ENCODE measurements at places on chromosomes 5 and 9.

DNA sequence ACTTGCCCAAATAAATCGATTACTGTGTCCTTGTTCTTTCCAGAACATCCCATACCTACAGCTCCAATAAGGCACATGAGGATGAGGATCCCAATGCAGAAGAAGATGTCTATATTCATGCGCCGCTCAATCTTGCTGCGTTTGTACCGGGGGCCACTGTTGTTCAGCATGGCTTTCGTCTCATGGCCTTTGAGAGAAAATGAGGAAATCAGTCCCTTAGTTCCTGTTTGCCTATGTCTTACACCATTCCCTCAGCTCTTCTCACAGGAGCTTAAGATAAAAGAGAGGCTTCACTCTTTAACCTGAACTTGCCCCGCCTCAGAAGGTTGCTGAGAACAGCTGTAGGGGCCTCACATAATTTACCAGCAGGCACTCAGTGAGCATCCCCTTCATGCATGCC lies 211.6 kb downstream of the ATP10B start:
- no peak for DNase-seq

GRCh38 chr9:84670138-84671041 lies 861 bp downstream of the NTRK2 start:
- DNase-seq: no peak

DNA sequence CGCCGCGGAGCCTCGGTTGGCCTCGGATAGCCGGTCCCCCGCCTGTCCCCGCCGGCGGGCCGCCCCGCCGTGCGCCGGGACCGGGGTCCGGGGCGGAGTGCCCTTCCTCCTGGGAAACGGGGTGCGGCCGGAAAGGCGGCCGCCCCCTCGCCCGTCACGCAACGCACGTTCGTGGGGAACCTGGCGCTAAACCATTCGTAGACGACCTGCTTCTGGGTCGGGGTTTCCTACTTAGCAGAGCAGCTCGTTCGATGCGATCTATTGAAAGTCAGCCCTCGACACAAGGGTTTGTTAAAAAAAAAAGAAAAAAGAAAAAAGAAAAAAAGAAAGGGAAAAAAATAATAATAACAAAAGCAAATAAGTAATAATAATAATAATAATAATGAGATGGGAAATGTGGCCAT lies 112.8 kb downstream of the GCNT1 start:
- no peak for DNase-seq

DNA sequence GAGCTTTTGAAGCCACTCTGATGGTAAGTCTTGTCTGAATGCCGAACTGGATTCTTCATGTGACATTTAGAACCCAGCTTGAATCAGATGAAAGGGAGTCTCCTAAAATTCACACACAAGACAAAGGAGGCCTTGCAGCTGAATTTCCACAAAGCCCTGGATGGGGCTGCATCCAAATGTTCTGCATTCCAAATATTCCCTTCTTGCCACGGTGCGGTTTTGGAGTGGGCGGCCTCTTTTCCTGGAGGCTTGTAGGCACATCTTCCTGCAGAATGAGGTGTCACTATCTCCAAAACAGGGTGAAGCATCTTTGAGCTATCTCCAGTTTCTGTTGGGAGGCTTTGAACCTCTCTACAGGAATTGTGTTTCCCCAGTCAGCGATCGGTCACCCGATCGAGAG lies 342.7 kb downstream of the ARHGEF28 start:
- DNase-seq: no peak

DNA sequence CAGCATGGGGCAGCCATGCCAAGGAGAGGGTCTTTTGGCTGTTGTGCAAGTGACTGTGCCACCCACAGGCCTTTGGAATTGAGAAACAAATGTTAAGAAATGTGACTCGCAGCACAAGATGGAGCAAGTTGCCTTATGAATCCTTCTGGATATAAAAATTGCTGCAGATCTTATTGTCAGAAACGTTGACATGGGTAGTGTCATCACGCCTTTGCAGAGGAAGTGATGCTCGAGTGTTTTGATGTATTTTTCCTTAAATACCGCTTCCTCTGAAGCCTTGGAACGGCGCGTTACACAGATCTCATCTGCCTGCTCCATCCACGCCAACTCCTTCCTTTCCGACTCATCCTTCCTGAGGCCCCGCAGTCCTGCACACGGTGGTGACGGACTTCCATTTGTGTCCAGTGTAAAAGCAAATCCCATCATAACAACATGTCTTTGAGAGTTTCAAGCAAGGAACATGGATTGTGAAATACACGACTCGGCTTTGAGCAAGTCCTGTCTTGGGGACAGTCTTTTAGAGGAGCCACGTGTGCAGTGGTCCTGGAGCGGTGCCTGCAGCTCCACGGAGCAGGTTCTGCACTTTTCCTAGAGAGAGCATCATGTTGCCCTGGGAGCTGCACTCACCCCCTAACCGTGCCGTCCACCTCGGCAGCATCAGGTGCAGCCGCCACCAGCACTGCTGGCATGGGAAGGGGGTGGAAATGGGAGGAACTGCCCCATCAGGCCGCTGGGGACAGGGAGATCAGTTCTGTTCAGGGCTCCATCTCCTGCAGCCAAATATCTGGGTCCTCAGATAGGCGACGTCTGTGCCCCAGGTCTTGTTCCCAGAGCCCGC lies 15.1 kb downstream of the ROPN1L start:
- no peak for DNase-seq

DNA sequence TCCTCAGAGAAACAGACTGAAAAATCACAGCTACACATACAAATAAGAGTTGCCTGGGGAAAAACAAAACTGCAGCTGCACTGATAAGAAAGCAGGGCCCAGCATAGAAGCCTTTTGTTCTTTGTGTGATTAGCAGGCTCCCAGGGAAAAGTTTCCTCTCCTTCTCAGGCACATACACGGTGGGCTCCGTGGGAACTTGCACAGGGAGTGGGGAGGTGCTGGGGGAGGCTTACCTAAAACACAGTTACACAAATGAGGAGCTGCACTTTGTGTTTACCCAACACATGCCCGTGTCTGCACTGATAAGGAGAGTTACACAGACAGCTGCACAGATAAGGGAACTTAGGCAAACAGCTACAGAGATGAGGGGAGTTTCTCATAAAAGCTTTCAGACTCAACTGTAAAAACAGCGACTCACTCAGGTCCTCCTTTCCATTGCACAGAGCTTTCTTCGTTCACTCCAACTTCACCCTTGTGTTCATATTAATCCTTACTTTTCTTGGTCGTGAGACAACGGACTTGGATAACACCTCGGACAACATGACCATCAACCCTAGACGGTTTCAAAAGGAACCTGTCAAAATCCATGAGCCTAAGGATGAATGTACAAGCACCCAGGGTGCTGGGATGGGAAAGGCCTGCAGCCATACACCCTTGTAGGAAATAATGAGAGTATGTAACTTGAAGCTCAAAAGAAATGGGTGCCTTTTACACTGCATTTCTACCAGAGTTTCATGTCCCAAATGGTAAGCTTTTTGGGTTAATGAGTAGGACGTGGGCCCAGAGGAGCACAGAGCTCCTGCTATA lies 50.8 kb downstream of the SERINC5 start:
- no peak for DNase-seq

DNA sequence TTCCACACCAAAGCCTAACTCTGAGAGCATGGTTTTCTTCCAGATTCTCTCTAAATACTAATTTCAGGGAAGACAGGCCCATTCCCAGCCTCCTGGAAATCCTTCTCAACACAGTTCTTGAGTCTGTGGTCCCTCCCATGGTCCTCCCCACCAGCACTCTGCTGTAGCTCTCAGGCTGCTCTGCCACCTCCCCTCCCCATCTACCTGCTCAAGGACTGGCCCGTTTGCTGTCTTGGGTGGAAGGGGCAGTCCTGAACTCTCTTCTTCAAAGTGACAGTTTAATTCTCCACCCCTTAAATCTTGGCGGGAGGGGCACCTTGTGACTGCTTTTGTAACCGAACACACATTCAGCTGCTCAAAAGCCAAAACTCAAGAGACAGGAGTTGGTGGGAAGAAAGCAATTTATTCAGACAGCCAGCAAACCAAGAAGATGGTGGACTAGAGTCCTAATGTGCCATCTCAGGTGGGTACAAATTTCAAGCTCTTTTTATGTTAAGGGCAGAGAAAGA lies 7.6 kb upstream of the LCN15 start:
- no peak for DNase-seq

DNA sequence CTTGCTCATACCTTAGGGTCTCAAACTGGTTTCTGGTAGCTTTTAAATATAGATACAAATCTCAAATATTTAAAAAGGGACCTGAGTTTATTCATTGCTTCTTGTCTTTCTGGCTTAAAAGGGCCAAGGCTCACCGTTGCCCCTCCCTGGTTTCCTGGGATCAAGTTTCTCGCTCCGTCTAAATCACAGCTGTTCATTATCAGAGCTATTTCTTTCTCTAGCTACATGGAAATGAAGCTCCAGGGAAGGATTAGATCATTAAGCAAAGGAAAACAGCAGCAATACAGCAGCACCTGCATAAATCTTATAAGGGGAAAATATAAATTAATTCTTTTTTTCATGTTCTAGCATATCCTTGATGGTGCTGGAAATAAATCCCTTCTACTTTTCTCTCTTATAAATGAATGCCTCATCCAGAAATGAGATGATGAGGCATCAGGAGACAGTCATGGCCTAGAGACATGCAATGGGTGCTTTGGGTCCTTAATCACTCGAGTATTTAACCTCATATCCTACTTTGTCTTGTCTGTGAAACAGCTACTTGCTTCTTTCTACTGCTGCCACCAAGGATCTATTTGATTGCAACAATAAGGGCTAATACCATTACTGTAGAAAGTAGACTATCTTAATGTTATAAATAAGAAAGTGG lies 320.1 kb downstream of the TRPM3 start:
- no peak for DNase-seq

- no peak for DNase-seq
Observed at GRCh38 chr5:79205965-79206364, 30.0 kb upstream of the JMY start.

GRCh38 chr5:171951218-171951617 lies 55.2 kb downstream of the FBXW11 start:
- DNase-seq: no peak

- no peak for DNase-seq
Observed at GRCh38 chr5:38527475-38527874, 29.0 kb downstream of the LIFR start.

All from activated T-cell treated with anti-CD3 and anti-CD28 coated beads for 48 hours (primary cell).